ENCODE measurements at places on chromosomes 11 and 22.
A peak's percentile ranks its signal among the peaks of the same experiment; 100 is the strongest.

GRCh38 chr11:10655227-10655626 lies 38.3 kb downstream of the IRAG1 start:
- no peak for DNase-seq

GRCh38 chr22:37588546-37589215 lies 8.8 kb upstream of the LGALS2 start:
- no peak for DNase-seq

DNA sequence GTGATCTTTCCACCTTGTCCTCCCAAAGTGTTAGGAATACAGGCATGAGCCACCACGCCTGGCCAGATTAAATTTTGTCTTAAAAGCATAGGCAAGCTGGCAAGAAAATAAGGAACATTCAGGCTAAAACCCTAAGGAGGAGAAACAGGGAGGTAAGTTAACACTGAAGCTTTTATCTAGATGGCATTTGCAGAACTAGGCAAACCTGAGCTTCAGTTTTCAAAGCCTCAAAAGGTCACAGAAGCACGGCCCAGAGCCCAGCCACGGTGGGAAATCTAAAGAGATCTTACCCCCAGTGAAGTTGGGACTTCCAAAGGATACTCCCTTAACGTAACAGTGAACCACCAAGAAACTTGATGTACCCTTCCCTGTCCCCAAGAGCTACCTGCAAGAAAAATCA lies 28.4 kb downstream of the PC start:
- no peak for DNase-seq

- DNase-seq = peak; percentile 43
Measured at GRCh38 chr11:12085371-12086251, 24.8 kb upstream of the MICAL2 start.

GRCh38 chr22:50061824-50062355 lies 3.8 kb upstream of the TTLL8 start:
- no peak for DNase-seq

- peak; percentile 19 for DNase-seq
Measured at GRCh38 chr22:28955817-28956216, 72.4 kb downstream of the ZNRF3 start.

DNA sequence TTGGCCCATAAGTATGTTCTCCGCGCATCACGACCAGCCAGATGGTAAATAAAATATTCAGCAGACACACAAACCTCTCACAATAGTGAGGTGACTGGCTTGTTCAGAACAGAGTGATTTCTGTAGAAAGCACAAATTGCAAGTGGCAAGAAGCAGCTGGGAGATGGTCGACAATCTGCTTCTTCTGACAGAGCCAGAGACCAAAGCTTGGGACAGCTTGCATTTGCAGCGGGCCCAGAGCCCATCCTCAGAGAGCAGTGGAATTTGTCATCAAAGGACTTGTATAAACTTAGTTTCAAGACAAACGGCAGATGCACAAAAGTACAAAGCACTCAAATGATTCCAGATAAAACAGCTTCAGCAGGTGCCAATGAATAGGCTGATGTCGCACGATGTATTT lies 7.6 kb upstream of the GALNT18 start:
- DNase-seq = no peak

- no peak for DNase-seq
Measured at GRCh38 chr11:24598641-24599040, 101.8 kb downstream of the LUZP2 start.

- DNase-seq = no peak
Measured at GRCh38 chr11:12165237-12165875, 55.0 kb downstream of the MICAL2 start.

GRCh38 chr11:75582895-75583717 lies 21.1 kb downstream of the SERPINH1 start:
- peak; percentile 82 for DNase-seq

DNA sequence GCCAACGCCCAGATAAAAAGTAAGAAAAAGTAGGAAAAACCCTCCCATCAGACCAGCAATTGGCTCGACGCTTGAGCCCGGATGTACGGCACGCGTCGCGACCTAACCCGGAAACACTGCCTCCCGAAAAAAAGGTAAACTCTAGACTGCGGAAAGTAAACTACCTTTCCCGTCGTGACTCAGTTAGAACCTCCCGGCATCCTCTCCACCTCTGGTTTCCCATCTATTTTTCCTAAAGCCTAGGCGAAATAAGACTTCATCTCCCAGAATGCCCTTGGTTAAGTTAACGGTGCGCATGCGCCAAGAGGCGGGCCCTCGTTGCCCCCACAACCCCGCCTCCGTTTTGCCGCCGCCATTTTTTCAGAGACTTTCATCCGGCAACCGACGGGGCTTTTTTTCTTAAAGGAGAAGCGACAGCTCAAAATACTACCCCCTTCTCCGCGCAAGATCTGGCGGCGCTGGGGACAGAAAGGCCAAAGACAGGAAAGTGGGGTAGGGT lies 678 bp upstream of the ZFP91 start:
- peak; percentile 99 for DNase-seq

DNA sequence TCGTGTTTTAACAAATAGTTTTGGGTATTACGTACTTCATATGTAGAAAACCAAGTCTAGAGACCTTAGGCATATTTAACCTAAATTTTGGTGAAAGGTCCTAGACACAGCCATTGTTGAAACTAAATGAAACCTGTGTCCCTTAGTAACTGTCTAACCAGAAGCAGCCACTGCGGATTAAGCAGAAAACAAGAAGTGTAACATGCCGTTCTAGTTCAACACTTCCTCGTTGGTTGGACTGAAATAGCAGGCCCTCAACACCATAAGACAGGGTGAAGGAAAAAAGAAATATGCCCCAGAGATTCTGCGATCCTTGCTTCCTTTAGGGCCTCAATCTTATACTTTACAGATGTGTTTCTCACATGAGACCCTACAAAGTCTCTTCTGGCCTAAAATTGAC lies 2.0 kb downstream of the NAA40 start:
- no peak for DNase-seq

DNA sequence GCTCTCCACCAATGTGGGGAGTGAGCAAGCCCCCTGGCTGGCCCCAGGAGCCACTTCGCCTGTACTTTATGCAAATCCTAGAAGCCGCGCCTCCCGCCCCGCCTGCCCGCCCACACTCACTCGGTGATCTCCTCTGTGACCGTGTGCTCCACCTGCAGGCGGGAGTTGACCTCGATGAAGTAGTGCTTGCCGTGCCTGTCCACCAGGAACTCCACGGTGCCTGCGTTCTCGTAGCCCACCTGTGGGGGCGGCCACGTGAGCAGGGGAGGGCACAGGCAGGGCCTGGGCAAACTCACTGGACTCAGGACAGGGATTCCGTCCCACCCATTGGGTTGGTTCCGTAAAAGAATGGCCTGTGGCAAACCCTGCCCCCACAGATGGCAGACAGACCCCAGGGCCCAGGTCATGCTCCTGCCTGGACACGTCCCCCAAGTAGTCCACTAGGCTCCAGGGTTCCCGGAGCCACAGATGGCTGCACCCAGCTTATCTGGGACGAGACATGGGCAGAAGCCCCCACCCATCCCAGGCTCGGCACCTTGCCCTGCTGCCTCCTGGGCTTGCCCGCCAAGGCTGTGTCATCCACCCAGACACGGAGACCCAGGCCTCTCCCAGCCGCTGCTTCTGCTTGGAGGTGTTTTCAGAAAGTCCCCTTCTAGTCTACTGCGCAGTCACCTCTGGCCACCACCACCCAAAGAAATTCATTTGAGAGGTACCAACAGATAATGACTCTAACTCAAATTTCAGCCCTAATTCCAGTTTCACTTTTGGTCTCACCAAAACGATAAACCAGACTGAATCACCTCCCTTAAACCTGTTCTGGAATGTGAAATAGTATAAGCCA lies 12.1 kb downstream of the LRFN4 start:
- no peak for DNase-seq

DNA sequence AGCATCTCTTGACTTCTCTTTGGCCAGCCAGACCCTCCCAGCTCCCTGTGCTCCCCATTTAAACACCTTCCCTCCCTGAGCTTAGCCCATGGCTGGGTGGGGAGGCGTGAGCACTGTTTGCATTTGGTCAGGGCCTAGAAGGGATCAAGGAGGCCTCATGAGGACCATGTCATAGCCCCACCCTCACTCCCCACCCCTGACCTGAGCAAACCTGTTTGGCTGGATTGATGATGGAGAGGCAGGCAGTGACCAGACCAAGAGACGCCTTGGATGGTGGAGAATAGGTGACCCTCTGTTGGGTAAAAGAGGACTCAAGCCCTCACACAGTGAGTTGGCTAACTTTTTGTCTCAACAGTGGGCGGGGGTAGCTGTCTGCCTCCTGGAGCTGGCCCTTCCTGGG lies 49.9 kb downstream of the ST3GAL4 start:
- DNase-seq = no peak

- DNase-seq = peak; percentile 59
Measured at GRCh38 chr22:17742527-17742902, 31.8 kb downstream of the BID start.

DNA sequence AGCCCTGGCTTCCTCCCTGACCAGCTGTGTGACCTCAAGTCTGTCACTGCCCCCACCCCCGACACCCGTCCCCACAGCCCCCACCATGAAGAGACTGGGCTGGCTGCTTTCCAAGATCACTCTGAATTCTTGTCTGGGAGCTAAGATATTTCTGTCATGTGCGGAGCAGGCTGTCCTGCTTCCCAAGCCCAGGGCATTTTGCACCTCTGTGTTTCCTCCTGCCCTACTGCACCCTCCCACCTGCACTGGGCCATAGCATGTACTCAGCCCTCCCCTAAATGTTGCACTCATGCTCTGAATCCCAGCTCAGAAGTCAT lies 30.3 kb upstream of the MYEOV start:
- no peak for DNase-seq

- DNase-seq = no peak
Measured at GRCh38 chr22:43530349-43531201, 118.8 kb downstream of the MPPED1 start.

DNA sequence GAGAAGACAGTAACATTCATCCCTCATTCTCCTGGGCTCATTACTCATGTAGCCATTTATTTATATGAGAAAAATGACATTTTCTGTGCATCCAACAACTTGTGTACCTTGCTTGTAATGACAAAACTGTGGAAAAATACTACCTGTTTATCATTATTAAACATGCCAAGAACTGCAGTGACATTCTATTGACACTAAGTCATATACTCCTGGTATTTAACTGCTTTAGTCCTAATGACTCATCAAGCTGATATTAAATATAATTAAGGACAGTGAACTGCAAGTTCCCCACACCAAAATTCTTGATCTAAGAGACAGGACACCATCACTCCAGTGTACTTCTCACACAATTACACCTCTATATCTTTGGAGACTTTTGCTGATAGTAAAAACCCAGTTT lies 1328.7 kb upstream of the RAG2 start:
- no peak for DNase-seq

GRCh38 chr22:20852503-20852902 lies 6.1 kb downstream of the PI4KA start:
- no peak for DNase-seq

- DNase-seq = no peak
Measured at GRCh38 chr22:49627217-49628181, 200.2 kb downstream of the BRD1 start.

- no peak for DNase-seq
Measured at GRCh38 chr22:31764785-31765184, 11.0 kb downstream of the DEPDC5 start.

DNA sequence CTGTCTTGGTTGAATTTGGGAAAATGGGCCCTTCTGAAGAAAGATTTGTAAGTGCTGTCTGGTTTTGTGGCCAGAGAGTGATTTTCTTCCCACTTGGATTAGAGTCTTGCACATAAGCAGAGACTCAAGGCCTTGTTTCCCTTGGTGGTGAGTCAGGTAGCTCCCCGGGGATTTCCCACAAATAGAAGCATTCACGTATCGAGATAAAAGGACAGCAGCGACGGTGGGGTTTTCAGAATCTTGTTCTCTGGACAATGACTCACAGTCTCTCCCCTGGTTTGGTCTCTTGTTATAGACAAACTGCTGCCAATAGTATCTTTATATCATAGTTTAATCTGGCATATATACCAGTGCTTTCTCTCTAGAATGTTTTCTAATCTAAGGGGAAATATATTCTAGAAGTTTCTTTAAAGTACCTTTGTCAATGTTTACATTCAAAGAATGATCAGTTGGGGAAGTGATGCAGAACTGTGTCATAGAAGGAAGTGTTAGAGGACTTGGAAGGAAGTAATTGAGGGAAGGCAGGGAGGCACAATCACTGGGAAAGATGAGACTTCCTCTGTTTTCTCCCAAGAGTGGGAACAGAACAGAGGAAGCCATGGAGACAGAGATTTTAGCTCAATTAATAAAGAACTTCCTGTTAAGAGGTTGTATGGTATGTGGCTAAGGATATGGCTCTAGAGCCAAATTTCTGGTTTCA lies 18.1 kb downstream of the POLA2 start:
- peak; percentile 97 for DNase-seq

- DNase-seq = peak; percentile 14
Measured at GRCh38 chr11:84313830-84314359, 1027.7 kb upstream of the CCDC90B start.

- no peak for DNase-seq
Measured at GRCh38 chr11:58924230-58924629, 15.1 kb upstream of the GLYATL1 start.

- DNase-seq = peak; percentile 5
Measured at GRCh38 chr11:32829680-32830412, at the start of gene PRRG4. TSS of gene PRRG4 (plus strand) at chr11:32829927. CDS start at chr11:32830530, 603 bp downstream.

GRCh38 chr11:75759832-75760231 lies 8.7 kb upstream of the DGAT2 start:
- DNase-seq = no peak

GRCh38 chr22:33884829-33885228 lies 35.4 kb downstream of the LARGE1 start:
- DNase-seq = no peak

- DNase-seq = no peak
Measured at GRCh38 chr11:121500275-121500674, 47.5 kb upstream of the SORL1-AS1 start.

GRCh38 chr22:25114369-25115362 lies 85.0 kb upstream of the CRYBB3 start:
- DNase-seq = no peak

- DNase-seq = peak; percentile 49
Measured at GRCh38 chr11:73521621-73522020, 76.3 kb downstream of the FAM168A start.

- DNase-seq = peak; percentile 71
Measured at GRCh38 chr11:126612671-126613070, 257.2 kb downstream of the ST3GAL4 start.

DNA sequence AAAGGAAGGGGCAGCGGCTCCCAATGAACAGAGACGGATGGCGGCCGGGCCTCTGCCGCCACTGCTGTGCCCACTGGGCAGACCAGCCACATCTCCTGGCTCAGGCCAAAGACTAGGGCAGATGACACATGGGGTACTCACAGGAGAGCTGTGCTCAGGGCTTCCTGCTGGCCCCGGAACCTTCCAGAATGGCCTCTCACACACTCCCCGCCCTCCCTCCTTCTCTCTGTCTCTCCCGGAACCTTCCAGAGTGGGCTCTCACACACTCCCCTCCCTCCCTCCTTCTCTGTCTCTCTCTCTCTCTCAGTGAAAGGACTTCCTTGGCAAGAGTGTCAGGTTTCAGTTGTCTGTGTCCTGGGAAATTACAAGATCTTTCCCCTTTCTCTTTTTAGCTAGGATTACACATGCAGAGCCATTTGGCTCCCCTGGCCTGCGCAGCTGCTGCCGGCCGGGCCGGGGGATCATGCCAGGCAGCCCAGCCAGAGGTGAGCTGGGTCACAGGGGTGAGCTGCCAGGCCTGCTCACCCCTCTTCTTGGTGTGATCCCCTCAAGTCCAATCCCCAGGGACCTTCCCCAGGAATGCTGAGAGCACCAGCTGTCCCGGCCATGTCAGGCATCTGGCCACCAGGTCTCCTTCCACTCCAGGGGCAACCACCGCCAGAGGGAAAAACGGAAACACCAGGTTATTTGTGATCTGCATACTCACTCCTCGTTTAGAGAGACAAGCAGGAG lies 45.3 kb upstream of the ADA2 start:
- peak; percentile 41 for DNase-seq
